ENCODE measurements at places on chromosomes 16 and 17.

GRCh38 chr17:78355045-78355641, 4.7 kb downstream of the SOCS3 start:
- DNase-seq, result peak; percentile 74

GRCh38 chr16:55323637-55324271, at the start of gene IRX6:
Gene IRX6 (plus strand): TSS chr16:55324203. CDS start chr16:55325092, 889 bp downstream.
- DNase-seq, result no peak

GRCh38 chr16:68421076-68421475, 27.2 kb downstream of the SMPD3 start:
- no peak for DNase-seq

DNA sequence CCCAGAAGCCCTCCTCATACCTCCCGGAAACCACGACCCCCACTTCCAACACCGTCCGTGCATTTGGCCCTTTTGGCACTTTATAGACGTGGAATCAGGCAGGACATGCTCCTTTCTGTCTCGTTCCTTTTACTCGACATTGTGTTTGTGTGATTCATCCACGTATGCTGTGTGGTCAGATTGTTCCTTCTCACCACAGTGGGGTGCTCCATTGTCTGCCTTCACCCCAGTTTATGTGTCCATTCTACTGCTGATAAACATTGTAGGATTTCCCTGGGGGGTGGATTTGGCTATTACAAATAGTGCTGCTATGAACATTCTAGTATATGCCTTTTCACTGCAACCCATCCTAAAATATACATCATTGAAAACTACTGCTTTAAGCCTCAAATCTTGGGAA, 28.9 kb upstream of the RPH3AL start:
- DNase-seq, result no peak

- no peak for DNase-seq
Measured at GRCh38 chr17:60792250-60792898, 114.7 kb downstream of the BCAS3 start.

GRCh38 chr17:32523827-32524552, 37.2 kb downstream of the CDK5R1 start:
- DNase-seq, result peak; percentile 50

DNA sequence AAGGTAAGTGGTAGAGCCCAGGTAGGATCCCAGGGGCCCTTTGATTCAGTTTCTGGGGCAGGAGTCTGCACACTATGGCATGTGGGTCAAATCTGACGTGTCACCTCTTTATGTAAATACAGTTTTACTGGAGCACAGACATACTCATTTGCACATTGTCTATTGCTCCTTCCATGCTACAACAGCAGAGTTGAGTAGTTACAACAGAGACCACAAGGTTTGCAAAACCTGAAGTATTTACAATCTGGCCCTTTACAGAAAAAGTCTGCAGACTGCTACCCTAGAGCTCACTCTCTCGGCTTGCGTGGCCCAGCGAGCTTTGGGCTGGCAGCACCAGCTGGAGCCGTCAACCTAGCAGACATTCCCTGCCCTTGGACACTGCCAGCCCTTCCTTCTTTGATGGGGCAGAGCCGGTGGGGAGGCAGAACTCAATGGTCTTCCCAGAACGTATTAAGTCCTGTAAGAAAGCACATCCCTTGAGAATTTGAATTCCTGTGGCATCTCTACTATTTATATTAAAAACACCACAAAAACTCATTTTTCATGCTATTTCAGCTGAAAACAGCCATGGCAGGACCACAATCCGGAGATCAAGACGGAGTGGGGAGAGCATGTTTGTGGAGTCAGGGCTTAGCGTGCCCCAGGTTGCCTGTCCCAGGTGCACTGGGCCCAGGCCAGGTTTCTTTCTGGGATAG, 133.1 kb upstream of the NUDT7 start:
- DNase-seq, result no peak

GRCh38 chr16:17548825-17549224, 78.1 kb upstream of the XYLT1 start:
- DNase-seq, result no peak

- no peak for DNase-seq
Measured at GRCh38 chr17:50465635-50466034, 3.0 kb downstream of the CHAD start.

DNA sequence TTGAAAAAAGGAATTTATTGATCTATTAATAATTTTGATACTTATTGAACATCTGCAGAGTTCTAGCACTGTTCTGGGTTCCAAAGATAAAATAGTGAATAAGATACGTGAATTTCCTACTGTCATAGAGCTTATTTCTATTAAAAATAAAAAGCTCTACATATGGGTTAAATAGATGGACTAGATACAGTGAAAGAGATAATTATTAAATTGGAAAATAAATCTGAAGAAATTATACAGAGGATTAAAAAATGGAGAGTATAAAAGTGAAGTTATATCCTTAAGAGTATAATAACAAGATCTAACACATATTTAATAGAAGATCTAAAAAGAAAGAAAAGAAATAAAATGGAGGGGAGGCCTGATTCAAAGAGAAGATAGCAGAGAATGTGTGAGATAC, 10.1 kb upstream of the ABCA5 start:
- DNase-seq, result no peak

DNA sequence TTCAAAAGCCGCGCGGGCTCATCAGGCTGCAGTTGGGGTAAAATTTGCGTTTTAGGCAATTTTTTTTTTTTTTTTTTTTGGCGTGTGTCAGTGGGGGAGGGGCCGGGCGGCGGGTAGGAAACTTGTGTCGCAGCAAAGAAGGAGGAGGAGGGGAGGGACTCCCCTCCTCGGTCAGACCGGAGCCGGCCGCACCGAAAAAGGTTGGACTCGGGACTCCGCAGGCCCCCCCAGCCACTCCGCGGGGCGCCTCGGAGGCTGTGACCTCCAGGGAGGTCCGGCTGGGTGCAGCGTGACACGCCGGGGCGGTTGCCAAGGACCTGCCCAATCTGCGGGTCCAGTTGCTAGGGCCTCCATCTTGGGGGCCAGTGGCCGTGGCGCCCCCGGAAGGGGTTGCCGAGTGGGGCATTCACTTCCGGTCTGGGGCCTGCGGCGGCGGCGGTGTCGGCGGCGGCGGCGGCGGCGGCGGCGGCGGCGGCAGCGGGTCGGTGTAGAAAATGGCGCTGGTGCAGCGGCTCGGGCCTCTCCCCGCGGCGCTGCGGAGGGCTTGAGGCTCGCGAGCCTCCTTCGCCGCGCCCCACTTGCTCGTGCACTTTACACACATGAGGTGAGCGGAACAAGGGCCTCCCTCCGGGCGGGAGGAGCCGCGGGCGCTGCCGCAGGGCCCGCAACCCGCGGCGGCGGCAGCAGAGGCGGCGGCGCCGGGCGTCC, at the start of gene TNRC6A:
TNRC6A (plus strand) TSS at position 409 of the 708 bp plus-strand sequence; CDS start at position 600, 191 bp downstream.
- DNase-seq, result peak; percentile 85

- no peak for DNase-seq
Measured at GRCh38 chr17:35630530-35631148, 43.5 kb downstream of the AP2B1 start.

DNA sequence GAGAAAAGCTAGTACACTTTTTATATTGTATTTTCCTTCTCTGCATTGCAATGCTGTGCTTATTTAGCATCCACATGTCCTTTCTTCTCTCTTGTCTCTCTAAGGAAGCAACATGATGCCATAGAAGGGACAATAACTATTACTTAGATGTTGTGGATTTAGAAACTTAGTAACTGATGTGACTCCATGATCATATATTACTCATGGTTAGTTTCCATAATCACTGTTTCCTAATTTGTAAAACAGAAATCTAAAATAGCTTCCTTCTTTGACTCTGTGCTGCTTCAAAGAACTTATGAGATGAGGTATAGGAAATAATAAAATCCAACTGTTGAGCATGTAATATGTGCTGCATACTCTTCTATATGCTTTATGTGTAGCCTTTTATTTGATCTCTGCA, 6.6 kb upstream of the ABCA5 start:
- DNase-seq, result no peak

DNA sequence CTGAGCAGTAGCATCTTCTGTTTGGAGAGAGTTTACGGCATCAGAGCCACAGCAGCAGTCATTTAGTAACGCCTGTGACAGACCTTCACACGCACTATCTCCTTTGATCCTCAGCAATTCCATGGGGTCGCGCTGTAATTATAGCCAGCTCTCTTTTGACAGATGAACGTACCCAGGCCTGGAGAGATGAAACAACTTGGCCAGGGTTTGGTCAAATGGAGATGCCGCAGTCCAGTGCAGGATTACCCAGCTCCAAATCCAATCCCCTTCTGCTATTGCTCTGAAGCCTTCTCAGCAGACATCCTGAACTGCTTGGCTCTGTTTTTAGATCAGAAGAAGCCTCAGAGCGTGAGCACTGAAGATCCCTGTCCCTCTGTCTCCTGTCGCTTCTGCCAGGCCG, 83.9 kb downstream of the SOX9 start:
- no peak for DNase-seq

DNA sequence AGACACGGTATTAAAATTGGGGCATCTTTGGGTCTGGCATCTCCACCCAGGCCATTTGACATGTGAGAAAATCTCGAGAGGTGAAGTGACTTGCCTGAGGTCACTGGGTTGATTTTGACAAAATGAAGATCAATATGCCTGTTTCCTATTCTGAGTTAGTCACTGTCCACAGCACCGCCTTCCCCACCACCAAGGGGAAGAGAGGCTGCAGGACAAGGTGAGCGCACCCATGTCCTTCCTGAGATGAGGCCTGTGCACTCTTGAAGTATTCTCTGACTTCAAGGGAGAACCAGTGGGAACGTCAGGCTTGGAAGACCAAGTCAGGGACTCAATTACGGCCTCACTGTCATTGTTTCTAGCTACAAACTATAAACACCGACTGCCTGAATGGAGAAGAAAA, 49.9 kb upstream of the WSB1 start:
- no peak for DNase-seq

Measured in activated CD8-positive, alpha-beta memory T cell treated with anti-CD3 and anti-CD28 coated beads, Interleukin-2, amount 10 ng/mL, durations not matched to agents 7 days and 5 days (primary cell).